ENCODE measurements at places on chromosomes 13 and 19. TPM values are rescaled to one million over a fixed set of nuclear protein-coding genes. Genes with fewer than 3 reads are reported as not detected.
A peak's percentile ranks its signal among the peaks of the same experiment; 100 is the strongest.

AXL gene
- 80.1 TPM for total RNA-seq

ZSWIM9 gene
- 13.2 TPM for total RNA-seq

STX10 gene
- 81.5 TPM for total RNA-seq

ATP4B gene
- total RNA-seq, result not detected

DNA sequence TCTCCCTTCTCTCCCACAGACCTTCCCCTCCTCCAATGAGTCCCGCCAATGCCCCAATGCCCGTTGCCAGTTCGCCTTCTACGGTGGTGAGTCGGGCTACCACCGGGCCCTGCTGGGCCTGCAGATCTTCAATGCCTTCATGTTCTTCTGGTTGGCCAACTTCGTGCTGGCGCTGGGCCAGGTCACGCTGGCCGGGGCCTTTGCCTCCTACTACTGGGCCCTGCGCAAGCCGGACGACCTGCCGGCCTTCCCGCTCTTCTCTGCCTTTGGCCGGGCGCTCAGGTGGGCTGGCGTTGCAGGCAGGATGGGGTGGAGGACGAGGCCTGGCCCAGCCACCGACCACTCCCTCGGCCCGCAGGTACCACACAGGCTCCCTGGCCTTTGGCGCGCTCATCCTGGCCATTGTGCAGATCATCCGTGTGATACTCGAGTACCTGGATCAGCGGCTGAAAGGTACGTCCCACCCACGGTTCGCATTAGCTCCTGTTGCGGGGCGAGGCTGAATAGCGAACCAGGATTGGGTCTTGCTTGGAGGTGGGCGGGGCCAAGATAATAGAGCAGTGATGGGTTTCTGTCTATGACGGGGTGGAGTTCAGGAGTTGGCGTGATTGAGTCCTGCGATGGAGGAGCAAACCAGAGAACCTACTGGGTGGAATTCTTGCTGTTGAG is 11.1 kb downstream of the SLC44A2 start:
- peak; percentile 85 for DNase-seq

- DNase-seq, result no peak
Observed at GRCh38 chr19:4009990-4010807, 2.7 kb downstream of the PIAS4 start.

- DNase-seq, result no peak
Observed at GRCh38 chr13:113938716-113939115, 35.2 kb downstream of the C13orf46 start.

- DNase-seq, result no peak
Observed at GRCh38 chr19:45283443-45284033, 32.5 kb downstream of the MARK4 start.

- DNase-seq, result peak; percentile 37
Observed at GRCh38 chr13:20114066-20114610, 46.7 kb downstream of the GJA3 start.
